ENCODE measurements at places on chromosomes 16 and 17. TPM values are rescaled to one million over a fixed set of nuclear protein-coding genes. Genes with fewer than 3 reads are reported as not detected.

The RANBP10 gene
- 3.9 TPM for total RNA-seq

The EVPL gene
- not detected for total RNA-seq

The FBXL20 gene
- 7.5 TPM for total RNA-seq

The PIRT gene
- not detected for total RNA-seq

The CMTM2 gene
- total RNA-seq, result not detected

The CACNG5 gene
- not detected for total RNA-seq

The EPN3 gene
- not detected for total RNA-seq

The MTMR4 gene
- total RNA-seq, result 20.3 TPM

The MARVELD3 gene
- total RNA-seq, result not detected

The RAB40C gene
- 10.2 TPM for total RNA-seq

The CDR2 gene
- total RNA-seq, result 24.7 TPM

The CACNG1 gene
- not detected for total RNA-seq

The PIPOX gene
- total RNA-seq, result not detected

The GAS7 gene
- 2.6 TPM for total RNA-seq

The DNAAF8 gene
- 0.38 TPM for total RNA-seq

The CACNA1G gene
- not detected for total RNA-seq

The CAVIN1 gene
- total RNA-seq, result 331 TPM

The LHX1 gene
- not detected for total RNA-seq

The AIPL1 gene
- not detected for total RNA-seq

The VPS25 gene
- 57.2 TPM for total RNA-seq

The CHMP1A gene
- 91.1 TPM for total RNA-seq

The CBLN1 gene
- total RNA-seq, result not detected

The AURKB gene
- total RNA-seq, result 99.7 TPM

The PRR15L gene
- total RNA-seq, result not detected
